ENCODE measurements at places on chromosomes 12 and 14. TPM values are rescaled to one million over a fixed set of nuclear protein-coding genes. Genes with fewer than 3 reads are reported as not detected.

DNA sequence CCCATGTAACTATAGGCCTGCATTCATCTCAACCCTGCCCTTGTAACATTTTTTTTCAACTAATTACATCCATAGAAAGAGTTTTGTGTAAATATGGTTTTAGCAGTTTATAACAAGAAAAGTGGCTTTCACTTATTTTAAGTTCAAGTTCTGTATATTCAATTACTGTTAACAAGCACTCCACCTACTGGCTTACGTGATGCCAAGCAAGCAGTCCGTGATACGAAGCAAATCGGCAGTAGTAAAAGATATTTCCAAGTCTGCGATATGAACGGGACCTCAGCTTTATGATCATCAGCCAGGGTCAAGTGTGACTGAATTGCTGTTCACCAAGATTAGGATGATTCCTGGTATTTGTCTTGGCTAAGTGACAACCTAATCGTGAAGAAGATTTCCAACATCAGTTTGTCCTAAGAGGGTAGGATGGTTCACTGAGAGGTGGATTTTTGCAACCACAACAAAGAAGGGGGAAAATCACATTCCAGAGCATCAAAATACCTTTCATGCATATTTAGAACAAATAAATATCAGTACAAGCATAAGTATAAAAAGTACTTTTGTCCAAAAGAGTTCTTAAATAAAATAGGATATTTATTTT lies 456.2 kb downstream of the FOXG1 start:
- DNase-seq, result no peak

DNA sequence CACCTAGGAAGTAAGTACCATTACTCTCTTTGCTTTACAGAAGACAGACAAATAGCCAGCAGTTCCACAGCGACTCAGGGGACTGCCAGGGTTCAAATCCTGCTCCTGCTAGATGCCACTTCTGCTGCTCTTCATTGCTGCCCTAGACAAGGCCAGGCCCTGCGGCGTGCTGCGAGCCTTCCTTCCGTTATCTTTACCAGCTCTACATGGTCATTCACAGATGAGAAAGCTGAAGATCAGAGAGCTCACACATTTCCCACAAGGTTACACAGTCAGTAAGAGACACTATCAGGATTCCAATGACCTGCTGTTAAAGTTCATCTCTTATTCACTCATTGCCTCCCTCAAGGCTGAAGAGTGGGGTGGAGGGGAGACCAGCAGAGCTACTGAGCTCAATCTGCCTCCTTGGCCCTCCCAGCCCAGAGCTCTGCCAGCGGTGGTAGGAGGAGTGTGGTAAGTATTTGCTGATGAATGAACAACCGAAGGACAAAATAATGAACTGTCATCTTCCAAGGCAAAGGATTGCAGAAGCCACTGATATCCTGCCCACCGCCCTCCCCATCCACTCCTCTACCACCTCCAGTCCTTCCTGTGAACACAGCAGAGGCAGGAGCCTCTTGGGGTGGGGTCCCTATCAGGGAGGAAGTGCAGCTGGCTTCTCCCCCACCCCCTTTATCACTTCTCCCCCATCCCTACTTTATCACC lies 14.6 kb upstream of the HDAC7 start:
- no peak for DNase-seq

DNA sequence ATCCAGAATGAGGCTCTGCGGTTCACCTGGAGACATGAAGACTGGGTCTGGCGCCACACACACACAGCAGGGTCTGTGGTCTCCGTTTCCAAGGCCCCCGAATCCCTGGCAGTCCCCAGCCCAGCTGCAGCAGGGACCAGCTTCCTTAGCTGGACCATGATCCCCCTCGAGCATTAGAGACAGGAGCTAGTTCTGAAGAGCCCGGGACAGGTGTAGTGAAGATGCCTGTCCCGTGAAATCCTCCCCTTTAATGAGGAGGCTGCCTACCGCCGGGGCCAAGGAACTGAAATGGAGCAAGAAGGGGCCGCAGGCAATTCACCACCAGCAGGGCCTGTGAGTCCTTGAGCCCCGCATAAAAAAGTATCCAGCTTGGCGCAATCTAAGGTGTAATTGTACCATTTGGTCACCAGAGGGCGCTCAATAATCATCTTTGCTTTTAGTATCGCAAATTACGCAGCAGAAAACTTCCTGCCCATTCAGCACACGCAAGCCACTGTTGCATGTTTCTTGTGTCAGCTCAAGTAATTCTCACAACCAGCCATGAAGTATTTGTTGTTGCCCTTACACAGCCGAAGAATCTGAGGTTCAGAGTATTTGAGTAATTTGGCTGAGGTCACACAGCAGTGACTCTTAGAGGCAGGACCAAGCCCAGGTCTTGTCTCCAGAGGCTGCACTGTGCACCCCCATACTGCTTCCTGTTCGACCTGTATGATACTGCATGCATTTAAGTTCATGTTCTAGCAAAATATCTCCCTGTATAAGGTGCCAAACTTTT lies 54.3 kb upstream of the PPP2R5C start:
- peak; percentile 82 for DNase-seq

DNA sequence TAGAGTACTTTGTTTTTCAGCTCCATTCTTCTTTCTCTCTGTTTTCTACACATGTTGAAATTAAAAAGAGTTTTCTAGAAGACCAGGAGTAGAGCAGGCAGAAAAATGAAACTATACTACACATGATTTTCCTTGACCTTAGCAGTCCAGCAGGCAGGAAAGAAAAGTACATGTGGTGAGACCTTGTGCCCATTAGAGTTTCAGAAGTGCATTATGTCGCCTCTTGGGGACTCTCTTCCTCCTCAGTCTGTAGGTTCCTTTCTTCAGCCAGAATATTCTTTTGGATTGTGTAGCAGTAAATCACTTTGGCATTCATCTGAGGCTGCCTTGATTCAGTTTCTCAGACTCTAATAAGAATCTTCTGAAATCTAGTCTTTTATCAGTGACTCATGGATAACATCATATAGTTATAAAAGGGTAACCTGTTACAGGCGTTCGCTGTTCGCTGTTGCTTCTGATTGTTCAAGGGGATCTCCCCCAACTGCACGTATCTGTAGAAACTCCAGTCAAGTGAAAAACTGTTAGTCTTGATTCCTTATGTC lies 161.8 kb downstream of the ANO4 start:
- no peak for DNase-seq

DNA sequence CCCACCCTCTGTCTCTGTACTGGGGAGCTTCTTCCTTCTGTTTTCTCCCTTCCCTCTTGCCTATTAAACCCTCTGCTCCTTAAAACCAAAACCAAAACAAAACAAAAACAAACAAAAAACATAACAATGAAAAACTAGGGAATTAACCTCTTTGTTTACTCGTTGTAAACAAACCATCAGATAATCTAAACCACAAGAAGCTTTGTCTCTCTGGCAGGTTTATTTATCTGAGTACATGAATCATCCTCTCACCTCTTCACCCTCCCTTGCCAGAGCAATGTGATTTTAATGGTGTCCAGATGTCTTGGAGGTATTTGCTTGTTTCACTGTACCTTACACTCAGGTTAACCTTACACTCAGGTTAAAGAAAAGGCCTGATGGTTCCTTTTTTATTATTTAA lies 66.1 kb downstream of the DYRK2 start:
- DNase-seq, result no peak

DNA sequence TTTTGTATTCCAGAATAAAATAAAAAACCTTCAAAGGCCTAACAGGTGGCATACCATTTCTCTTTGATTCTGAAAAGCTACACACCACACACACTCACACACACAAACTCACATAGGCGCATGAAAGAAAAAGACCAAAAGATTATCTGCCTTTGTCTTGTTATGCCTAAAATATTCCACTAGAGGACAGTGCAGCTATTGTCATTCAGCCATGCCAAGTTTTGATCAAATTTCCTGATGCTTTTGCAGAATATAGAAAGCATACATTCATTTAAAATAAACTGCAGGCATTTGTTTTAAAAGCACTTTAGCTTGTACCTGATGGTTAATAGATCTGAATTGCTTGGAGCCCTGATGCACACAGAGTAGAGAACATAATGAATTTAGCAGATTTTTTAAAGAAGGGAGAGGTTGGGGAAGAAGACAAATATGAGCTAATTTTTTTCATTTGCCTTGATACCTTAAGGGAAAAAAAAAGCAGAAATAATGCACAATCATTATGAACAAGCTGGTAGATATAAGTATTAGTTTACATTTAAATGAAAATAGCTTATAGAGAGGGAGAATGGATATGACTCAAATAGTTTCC lies 1766.9 kb upstream of the SEL1L start:
- DNase-seq, result peak; percentile 9

- DNase-seq, result no peak
Observed at GRCh38 chr12:132079200-132079599, 64.9 kb downstream of the DDX51 start.

- no peak for DNase-seq
Observed at GRCh38 chr12:108704527-108704926, 26.8 kb downstream of the CORO1C start.

GRCh38 chr12:105935981-105936380 lies 202.8 kb downstream of the NUAK1 start:
- no peak for DNase-seq

DNA sequence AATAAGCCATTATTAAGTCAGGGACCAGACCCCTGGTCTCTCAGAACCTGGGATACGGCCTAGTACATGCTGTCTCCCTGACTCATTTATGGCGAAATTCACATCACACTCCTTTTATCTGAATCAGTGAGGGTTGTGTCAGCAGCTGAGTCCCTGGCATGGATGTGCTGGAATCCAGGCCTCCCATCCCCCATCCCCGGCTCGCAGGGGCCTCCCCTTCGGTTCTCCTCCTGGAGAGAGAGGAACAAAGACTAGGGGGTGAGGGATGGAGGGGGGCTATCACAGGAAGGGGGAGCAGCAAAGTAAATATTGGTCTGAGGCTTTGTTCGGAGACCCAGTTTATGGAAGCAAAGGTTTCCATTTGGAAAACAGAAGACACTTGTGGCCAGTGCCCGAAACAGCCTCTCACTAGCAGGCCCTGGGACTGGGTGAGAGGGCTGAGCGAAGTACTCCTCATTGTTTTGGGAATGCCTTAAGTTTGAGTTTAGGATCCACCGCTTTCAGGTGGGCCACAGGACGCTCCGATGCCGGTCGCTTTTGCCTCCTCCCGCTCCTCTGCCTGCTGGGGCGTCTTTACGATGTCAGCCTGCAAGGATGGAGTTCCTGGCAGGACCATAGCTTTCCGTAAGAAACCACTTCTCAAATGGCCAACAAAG lies 145.0 kb downstream of the PRKCH start:
- DNase-seq, result no peak

SPX gene
- under 0.01 TPM for total RNA-seq

LALBA gene
- not detected for total RNA-seq
